ENCODE measurements at places on chromosomes 13 and 19. TPM values are rescaled to one million over a fixed set of nuclear protein-coding genes. Genes with fewer than 3 reads are reported as not detected.

Gene SMARCA4
- total RNA-seq = 104 TPM

Gene PDX1
- total RNA-seq = 1.2 TPM

Gene TEX101
- total RNA-seq = not detected

DNA sequence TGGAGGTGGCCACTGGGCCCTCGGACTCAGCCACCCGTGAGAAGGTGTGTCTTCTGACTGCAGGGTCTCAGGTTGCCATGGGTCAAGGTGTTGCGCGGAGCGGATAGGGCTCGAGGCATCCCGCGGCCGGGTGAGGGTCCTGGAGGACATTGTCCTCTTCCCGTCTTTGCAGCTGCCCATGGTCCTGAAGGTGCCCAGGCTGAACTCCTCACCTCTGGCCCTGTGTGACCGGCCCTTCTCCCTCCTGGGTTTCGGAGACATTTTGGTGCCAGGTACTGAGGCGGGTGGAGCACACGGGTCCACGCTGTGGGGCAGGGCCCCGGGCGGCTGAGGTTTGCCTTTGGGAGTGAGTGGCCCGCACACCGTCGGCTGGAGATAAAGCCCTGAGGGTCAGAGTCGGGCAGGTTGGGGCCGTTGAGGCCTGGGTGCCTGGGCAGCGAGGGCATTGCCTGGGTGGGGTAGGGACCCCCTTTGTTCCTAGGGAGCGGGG lies 15.6 kb upstream of the TMPRSS9 start:
- no peak for DNase-seq
- H3K4me1 ChIP-seq = peaks cover 10% of the 10 kb centered on the region
- no peak overlapping the region for H3K27ac ChIP-seq
- H3K27me3 ChIP-seq = no peaks in the 10 kb centered on the region
- H3K36me3 ChIP-seq = peaks cover 10% of the 10 kb centered on the region

- no peak overlapping the region for H3K4me3 ChIP-seq
- H3K36me3 ChIP-seq = peaks cover 42% of the 10 kb centered on the region
- H3K4me1 ChIP-seq = peaks cover 8% of the 10 kb centered on the region
- DNase-seq = no peak
These were observed 24.9 kb downstream of the SMIM24 start for GRCh38 chr19:3455393-3455955.

GRCh38 chr13:43111559-43112400 lies 88.4 kb downstream of the DNAJC15 start:
- H3K27ac ChIP-seq = no peak overlapping the region
- no peaks in the 10 kb centered on the region for H3K4me1 ChIP-seq
- no peak for DNase-seq
- no peaks in the 10 kb centered on the region for H3K36me3 ChIP-seq
- H3K27me3 ChIP-seq = no peaks in the 10 kb centered on the region
- no peak overlapping the region for H3K4me3 ChIP-seq

- no peaks in the 10 kb centered on the region for H3K27me3 ChIP-seq
- peak overlapping the region; percentile 81 for H3K4me3 ChIP-seq
- DNase-seq = no peak
- H3K4me1 ChIP-seq = peaks cover 33% of the 10 kb centered on the region
- peaks cover 20% of the 10 kb centered on the region for H3K36me3 ChIP-seq
These were observed 30.0 kb downstream of the VAV1 start for GRCh38 chr19:6802336-6803035.

DNA sequence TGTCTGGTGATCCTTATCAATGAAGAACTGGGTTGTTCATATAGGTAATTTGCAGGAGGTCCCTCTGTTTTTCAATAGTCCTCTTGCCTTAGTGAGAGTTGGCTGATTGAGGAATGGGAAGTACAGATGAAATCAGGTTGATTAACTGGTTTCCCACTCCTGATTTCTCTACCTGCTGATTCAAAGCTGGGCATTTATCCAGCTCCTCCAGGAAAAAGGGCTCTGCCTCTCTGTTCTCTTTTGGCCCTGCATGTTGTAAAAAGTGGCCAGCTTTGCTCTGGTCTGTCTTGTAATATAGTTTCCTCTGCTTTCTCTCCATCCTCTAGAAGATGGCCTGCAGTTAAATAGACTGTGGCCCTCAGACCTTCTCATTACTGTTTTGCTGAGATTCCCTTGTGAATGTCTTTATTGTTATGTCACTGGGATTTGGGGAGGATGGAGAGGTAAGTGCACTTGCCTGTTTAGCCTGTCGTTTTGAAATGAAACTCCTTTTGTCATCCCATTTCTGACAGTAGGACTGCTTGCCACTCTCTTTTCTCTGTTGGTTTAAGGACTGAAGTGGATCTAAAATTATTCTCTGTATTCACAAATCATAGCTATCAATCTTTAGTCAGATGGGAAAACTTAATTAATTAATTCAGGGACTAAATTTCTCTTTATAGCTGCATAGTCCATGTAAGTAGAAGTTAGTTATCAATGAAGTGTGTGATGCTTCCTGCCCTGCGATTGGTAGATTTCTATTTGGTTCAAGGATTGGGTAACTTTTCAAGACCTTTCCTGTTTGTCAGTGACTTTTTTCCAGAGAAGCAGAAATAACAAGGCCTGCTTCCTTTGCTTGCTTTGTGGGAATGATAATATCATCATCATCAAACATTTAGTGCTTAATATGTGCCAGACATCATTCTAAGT lies 28.5 kb downstream of the GARRE1 start:
- no peaks in the 10 kb centered on the region for H3K27me3 ChIP-seq
- H3K4me3 ChIP-seq = no peak overlapping the region
- H3K36me3 ChIP-seq = no peaks in the 10 kb centered on the region
- peak; percentile 17 for DNase-seq

DNA sequence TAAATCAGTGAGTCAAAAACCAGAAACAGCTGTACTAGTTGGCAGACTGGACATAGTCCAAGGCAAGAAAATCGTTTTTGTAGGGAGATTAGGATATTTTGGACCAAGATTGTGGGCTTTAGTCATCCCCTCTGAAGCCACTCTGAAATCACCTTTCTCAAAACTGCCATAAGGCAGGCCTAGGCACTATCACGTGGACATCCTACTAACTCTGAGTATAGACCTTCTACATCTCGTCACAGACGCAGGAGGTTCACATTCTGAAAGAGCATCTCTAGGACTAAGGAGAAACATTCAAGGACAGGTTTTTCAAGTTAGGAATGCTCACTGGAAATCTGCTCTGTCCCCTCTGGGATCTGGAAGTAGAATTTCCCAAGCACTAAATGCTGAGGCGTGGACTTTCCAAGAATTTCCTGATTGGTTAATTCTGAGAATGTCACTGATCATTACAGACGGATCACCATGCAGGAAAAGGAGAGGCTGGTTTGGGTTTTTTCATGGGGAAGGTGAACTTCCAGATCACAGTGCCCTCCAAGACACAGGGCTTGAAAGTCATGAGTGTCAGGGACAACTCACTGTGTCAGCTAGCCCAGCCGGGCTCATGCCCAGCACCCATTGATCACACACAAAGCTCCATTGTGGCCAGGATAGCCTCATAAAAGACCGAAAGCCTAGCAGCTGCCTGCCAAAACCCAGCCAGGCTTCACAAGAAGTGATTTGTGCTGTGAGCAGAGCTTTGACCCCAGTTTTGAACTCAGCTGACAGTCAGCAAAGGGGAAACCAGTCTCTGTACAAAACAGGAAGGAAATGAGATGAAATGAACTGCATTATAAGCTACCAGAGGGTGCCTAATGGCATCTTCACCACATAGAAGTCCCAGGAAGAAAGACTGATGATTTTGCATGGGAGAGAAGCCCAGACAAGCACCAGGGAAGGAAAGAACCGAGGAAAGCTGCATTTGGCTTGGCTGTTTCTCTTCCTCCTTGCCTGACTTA lies 2.7 kb upstream of the RUBCNL start:
- H3K4me3 ChIP-seq = no peak overlapping the region
- H3K36me3 ChIP-seq = no peaks in the 10 kb centered on the region
- peaks cover 22% of the 10 kb centered on the region for H3K27me3 ChIP-seq
- H3K27ac ChIP-seq = no peak overlapping the region
- peaks cover 19% of the 10 kb centered on the region for H3K4me1 ChIP-seq

DNA sequence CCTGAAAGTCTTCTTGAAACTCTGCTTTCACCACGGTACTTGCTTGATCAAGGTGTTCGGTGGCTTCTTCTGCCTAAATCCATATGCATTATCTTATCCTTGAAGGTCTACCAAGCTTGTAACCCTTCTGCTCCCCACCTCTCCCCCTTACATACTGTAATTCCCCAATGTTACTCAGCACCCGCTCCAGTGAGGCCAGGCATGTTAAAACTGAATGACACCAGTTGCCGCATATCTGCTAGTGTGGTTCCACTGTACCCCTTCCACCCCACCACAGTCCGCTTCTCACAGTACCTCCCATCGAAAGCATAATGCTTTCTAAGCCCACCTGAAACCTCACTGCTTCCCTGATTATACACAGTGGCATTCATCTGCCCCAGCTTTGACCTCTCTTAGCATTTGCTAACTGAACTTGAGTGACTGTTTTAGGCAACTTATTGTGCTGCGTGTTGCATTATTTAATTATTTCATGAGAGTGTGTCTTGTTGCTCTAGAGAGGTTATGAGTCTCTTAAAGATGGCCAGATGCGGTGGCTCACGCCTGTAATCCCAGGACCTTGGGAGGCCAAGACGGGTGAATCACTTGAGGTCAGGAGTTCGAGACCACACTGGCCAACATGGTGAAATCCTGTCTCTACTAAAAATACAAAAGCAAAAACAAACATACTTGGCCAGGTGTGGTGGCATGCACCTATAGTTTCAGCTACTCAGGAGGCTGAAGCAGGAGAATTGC lies 87.6 kb upstream of the MBNL2 start:
- no peaks in the 10 kb centered on the region for H3K27me3 ChIP-seq
- no peak overlapping the region for H3K4me3 ChIP-seq
- H3K27ac ChIP-seq = no peak overlapping the region
- H3K36me3 ChIP-seq = no peaks in the 10 kb centered on the region
